ENCODE measurements at places on chromosomes 2 and 18.

- no peak for DNase-seq
These were observed 4.1 kb upstream of the ITPRIPL1 start for GRCh38 chr2:96320728-96321622.

- DNase-seq, result no peak
These were observed 144.2 kb upstream of the HDAC4 start for GRCh38 chr2:239544918-239545465.

- DNase-seq, result no peak
These were observed 119.9 kb downstream of the PARD3B start for GRCh38 chr2:204665207-204665606.

GRCh38 chr18:62760403-62760734, 45.0 kb downstream of the PHLPP1 start:
- no peak for DNase-seq

- no peak for DNase-seq
These were observed 227.6 kb upstream of the ETAA1 start for GRCh38 chr2:67169417-67170140.

GRCh38 chr2:122531290-122532071, 776.0 kb downstream of the TSN start:
- no peak for DNase-seq

DNA sequence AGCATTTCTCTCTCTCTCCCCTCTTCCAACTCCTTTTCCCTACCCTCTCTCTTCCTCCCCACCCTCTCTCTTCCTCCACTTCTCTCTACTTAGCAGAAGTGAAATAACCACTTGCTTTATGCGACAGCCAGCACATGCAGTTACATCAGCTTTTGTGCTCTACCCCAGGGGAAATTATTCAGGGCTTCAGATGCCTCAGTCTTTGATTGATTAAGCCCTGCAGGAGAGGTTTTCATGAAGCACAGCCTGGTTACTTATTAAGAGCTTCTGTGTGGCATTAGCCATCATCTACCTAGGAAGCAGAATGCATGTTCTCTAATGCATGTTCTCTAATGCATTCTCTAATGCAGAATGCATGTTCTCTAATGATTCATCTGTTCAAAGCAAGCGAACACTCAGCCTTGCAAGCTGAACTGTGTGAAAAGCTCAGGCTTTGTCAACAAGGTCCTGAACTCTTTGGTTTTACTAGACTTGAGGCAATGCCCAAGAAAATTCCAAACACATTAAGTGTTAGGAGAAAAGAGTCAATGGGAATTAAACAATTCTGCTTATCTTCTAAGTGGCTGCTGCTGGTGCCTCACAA, 56.1 kb downstream of the LHCGR start:
- DNase-seq, result no peak

DNA sequence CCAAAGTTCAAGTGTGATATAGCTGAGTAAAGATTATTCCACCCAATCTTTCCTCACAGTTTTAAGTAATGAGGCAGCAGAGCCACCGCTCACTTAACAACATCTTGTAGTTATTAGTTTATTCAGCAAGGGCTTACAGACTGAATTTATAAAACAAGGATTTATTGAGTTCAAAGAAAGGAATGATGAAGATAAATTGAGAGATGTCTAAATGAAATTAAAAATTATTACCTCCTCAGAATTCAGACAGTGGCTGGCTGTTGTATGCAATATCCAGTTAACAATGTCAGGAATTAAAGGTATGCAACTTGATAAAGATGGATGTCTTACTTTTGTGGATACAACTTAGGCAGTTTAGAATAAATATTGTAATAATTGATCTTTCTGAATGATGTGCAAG, 927.3 kb upstream of the CDH2 start:
- DNase-seq, result no peak

DNA sequence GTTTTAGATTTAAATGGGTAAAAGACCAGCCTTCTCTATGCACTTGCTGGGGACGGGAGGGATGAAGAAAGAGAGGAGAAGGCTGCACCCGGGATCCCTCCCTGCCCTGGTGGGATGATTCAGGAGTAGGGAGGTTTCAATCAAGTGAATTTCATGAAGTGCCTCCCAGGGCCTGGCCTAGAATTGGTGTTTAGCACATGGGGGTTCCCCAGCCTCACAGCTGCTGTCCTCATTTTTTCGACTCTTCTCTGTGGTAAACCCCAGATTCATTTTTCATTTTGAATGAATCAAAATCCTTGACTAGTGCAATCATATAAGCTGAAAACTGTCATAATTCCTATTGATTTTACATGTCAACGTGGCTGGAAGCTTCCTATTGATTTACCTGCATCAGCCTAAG, 81.1 kb downstream of the LPIN1 start:
- no peak for DNase-seq

- peak; percentile 69 for DNase-seq
These were observed 21.9 kb downstream of the TEX44 start for GRCh38 chr2:231614559-231615057.

GRCh38 chr2:240395896-240396622, 39.4 kb upstream of the GPC1 start:
- DNase-seq, result no peak

GRCh38 chr2:230842473-230842872, 22.3 kb upstream of the ITM2C start:
- no peak for DNase-seq

DNA sequence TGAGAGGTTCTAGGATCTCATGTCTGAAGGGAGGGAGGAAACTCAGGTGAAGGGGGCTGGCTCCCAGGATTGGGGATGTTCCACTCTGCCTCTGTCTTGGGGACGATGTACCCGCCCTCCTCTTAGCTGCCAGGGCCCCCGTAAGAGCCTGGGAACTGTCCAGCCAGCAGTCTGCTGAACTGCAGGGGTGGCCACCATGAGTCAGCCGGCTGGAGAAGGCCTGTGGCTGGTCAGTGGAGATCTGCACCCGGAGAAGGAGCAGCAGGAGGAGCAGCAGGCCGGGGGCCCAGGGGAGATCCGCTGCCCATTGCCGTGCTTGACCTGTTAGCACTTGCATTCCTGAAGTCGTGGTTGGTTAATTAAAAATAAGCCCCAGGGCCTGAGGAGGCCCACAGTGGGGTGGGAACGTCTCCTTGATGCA, 180.3 kb downstream of the TFCP2L1 start:
- DNase-seq, result no peak

DNA sequence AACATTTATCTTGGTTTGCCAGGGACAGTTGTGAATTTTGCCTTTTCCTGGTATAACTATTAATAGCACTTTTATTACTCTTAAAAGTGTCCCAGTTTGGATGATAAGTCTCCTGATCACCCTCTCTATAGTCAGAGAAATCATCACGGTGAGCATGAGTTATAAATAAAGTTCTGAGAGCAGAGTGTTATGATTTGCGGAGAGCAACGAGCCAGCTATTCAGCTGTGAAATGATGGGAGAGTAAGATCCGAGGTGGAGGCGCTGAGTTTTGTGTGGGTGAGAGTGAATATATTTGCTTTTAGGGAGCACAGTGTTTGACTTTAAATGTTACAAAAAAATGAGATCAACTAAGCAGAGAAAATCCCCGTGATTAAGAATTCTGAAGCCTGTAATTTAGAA, 179.6 kb downstream of the DSC3 start:
- DNase-seq, result no peak

- no peak for DNase-seq
These were observed 94.0 kb upstream of the HNRNPA3 start for GRCh38 chr2:177118636-177119035.

GRCh38 chr18:57965246-57965645, 78.8 kb upstream of the NEDD4L start:
- DNase-seq, result no peak

GRCh38 chr2:46377101-46377581, 79.9 kb downstream of the EPAS1 start:
- no peak for DNase-seq

DNA sequence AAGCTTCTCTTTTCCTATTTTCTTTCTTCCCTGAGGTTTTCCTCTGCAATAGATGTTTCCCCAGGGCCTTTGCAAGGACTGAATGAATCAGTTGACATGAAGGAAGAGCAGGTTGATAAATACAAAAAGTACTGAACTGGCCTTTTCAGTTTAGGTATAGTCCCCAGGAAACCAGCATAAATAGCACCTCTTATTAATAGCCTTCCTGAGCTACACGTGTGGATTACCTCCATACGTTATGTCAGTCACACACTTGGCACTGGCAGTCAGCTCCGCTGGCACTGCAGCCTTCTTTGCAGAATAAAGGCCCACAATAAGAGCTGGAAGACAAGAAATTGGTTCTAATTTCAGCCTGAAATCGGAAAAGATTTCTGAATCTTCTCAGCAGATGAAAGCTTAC, 60.7 kb downstream of the KCTD18 start:
- DNase-seq, result no peak

- DNase-seq, result no peak
These were observed 246.2 kb upstream of the ID2 start for GRCh38 chr2:8435608-8436007.

DNA sequence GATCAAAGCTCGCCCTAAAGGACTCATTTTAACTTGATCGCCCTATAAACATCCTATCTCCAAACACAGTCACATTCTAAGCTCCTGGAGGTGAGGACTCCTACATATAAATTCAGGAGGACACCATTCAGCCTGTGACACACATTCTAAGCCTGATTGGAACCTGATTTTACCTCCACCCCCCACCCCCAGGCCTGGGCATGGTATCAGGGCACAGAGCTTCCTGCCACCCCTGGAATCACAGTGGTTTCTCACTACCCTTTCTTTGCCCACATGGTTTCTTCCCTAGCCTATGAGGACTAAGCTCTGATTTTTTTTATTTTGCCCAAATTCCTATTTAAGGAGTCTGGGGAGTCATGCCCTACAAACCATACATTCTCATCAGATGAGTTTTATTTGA, 428.1 kb upstream of the ID2 start:
- no peak for DNase-seq

DNA sequence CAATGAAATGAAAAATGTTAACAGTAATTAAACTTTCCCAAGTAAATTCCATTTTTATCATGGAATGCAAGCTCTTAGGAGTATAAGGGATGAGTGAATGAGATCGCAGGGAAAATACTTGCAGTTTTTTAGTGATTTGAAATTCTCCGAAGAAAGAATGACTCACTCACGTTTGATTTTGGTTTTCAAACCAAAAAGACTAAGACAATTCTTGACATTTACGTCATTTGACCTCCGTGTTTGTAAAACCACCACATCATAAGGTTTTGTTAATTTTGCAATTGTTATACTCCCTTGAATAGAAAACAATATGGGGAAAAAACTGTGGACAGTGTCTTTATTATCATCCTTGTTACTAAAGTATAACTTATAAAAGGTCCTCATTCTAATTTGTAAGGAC, 29.4 kb downstream of the COL4A4 start:
- DNase-seq, result no peak

DNA sequence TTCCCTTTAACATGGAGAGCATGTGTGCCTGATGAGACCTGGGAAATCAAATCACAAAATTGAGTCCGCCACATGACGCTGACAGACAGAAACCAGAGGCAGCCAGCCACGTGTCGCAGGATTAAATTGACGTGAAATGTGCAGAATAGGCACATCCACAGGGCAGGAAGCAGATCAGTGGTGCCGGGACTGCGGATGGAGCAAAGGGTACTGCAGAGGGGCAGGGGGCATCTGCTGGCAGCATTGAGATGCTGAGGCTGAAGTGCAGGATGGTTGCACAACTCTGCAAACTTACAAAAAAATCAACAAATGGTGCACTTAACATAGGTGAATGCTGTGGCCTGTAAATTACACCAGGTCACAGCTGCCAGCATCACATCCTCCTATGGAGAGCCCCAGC, 48.2 kb upstream of the TUBA3E start:
- no peak for DNase-seq

- no peak for DNase-seq
These were observed 94.7 kb downstream of the ANKRD44 start for GRCh38 chr2:197215748-197216360.

GRCh38 chr2:86821306-86821705, 30.6 kb upstream of the CD8A start:
- no peak for DNase-seq

- no peak for DNase-seq
These were observed 14.7 kb downstream of the ARHGAP25 start for GRCh38 chr2:68749345-68749744.

DNA sequence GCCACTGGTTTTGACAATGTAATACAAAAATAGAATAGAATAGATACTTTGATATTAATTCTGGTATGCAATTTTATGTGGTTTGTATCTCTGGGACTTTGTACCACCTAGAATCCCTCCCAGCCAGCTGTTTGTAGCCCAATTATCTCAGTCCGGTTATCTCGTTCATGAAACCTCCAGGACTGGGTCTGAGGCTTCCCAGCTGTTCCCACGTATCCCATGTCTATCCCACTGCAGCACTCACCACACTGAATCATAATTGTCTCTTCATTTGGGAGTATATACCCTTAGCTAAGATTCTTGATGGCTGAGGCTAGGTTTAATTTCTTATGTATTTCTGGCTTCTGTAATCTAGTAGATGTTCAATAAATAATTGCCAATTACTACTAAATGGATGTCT, 104.4 kb upstream of the MAPRE2 start:
- DNase-seq, result no peak

- no peak for DNase-seq
These were observed 53.4 kb upstream of the STK17B start for GRCh38 chr2:196224756-196225155.

GRCh38 chr2:129059476-129059875, 740.8 kb upstream of the HS6ST1 start:
- DNase-seq, result no peak

DNA sequence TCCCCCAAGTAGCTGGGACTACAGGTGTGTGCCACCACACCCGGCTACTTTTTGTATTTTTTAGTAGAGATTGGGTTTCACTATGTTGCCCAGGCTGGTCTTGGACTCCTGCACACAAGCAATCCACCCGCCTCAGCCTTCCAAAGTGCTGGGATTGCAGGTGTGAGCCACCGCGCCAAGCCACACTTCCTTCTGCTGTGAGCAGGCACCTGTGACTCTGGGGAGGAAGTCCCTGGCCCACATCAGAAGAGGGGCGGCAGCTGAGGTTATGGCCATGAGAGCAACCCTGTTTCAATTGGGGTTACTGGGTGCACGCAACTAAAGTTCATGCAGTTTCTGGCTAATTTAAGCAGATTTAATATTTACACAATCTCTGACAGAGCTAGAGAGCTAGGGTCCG, 91.0 kb downstream of the PLB1 start:
- no peak for DNase-seq

- DNase-seq, result no peak
These were observed 84.9 kb downstream of the MAPK4 start for GRCh38 chr18:50644807-50645206.

DNA sequence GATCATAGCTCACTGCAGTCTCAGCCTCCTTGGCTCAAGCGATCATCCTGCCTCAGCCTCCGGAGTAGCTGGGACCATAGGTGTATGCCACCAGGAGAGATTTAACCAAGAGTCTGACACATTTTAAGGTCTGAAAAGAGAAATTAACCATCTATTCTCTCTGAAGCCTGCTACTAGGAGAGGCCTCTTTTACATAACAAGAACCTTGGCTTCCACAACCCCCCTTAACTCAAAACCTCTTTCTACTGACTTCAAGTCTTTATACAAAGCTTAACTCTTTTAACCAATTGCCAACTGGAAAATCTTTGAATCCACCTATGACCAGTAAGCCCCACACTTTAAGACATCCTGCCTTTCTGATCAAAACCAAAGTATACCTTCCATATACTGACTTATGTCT, 279.9 kb upstream of the CELF4 start:
- no peak for DNase-seq
